ENCODE measurements at places on chromosomes 5 and 9. TPM values are rescaled to one million over a fixed set of nuclear protein-coding genes. Genes with fewer than 3 reads are reported as not detected.

GRCh38 chr5:178230879-178231538, 1.6 kb downstream of the PHYKPL start:
- H3K4me1 ChIP-seq: no peaks in the 10 kb centered on the region
- H3K36me3 ChIP-seq: peaks cover 8% of the 10 kb centered on the region
- H3K4me3 ChIP-seq: peak overlapping the region; percentile 82
- H3K27ac ChIP-seq: no peak overlapping the region
- no peaks in the 10 kb centered on the region for H3K27me3 ChIP-seq

- no peak for DNase-seq
- H3K36me3 ChIP-seq: no peaks in the 10 kb centered on the region
- H3K4me3 ChIP-seq: no peak overlapping the region
- no peak overlapping the region for H3K27ac ChIP-seq
These were observed 140.5 kb upstream of the PITX1 start for GRCh38 chr5:135174315-135175096.

DNA sequence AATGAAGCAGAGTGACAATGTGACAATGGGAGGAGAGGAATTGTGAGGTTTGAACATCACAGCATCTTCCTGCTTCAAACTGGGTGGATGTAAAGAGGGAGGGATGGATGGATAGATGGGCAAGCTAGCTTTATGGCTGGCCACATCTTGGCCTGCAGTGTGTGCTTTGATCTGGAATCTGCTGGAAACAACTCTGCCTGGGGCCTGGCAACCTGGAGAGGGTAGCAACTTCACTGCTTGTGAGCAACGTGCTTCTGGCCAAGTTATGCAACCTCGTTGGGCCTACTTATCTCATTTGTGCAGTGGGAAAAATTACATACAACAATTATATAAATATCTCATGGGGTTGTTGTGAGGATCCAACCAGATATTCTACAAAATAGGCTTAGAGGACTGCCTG, 5.3 kb downstream of the IL9 start:
- H3K4me3 ChIP-seq: no peak overlapping the region
- H3K4me1 ChIP-seq: no peaks in the 10 kb centered on the region
- no peak for DNase-seq
- no peaks in the 10 kb centered on the region for H3K36me3 ChIP-seq
- no peak overlapping the region for H3K27ac ChIP-seq

- H3K4me1 ChIP-seq: no peaks in the 10 kb centered on the region
- H3K27ac ChIP-seq: no peak overlapping the region
- no peak for DNase-seq
- H3K36me3 ChIP-seq: no peaks in the 10 kb centered on the region
- H3K27me3 ChIP-seq: no peaks in the 10 kb centered on the region
These were observed 6.4 kb upstream of the DCTN4 start for GRCh38 chr5:150765011-150765798.

- H3K4me1 ChIP-seq: no peaks in the 10 kb centered on the region
- H3K36me3 ChIP-seq: no peaks in the 10 kb centered on the region
- H3K27me3 ChIP-seq: no peaks in the 10 kb centered on the region
- H3K4me3 ChIP-seq: no peak overlapping the region
- DNase-seq: no peak
These were observed 501.0 kb upstream of the EDIL3 start for GRCh38 chr5:84885485-84886258.

GRCh38 chr9:86452201-86452828, 98.1 kb upstream of the TUT7 start:
- no peaks in the 10 kb centered on the region for H3K36me3 ChIP-seq
- H3K4me1 ChIP-seq: no peaks in the 10 kb centered on the region
- no peaks in the 10 kb centered on the region for H3K27me3 ChIP-seq
- H3K27ac ChIP-seq: no peak overlapping the region

- H3K27me3 ChIP-seq: no peaks in the 10 kb centered on the region
- H3K4me3 ChIP-seq: no peak overlapping the region
- no peak overlapping the region for H3K27ac ChIP-seq
- H3K36me3 ChIP-seq: peaks cover 33% of the 10 kb centered on the region
- peaks cover 38% of the 10 kb centered on the region for H3K4me1 ChIP-seq
These were observed 87.6 kb downstream of the AMBP start for GRCh38 chr9:113990570-113990907.

GRCh38 chr9:92404042-92404836, at the start of gene OGN:
Gene OGN (minus strand): TSS chr9:92404578. CDS start chr9:92403407, 1,171 bp downstream.
- H3K36me3 ChIP-seq: no peaks in the 10 kb centered on the region
- no peak within 1 kb of the TSS for H3K4me3 ChIP-seq
- H3K4me1 ChIP-seq: no peaks in the 10 kb centered on the region
- no peaks in the 10 kb centered on the region for H3K27me3 ChIP-seq
- H3K27ac ChIP-seq: no peak within 1 kb of the TSS

GRCh38 chr9:91220491-91221135, 141.1 kb downstream of the AUH start:
- peaks cover 8% of the 10 kb centered on the region for H3K36me3 ChIP-seq
- no peak for DNase-seq
- H3K27me3 ChIP-seq: no peaks in the 10 kb centered on the region
- H3K27ac ChIP-seq: no peak overlapping the region

DNA sequence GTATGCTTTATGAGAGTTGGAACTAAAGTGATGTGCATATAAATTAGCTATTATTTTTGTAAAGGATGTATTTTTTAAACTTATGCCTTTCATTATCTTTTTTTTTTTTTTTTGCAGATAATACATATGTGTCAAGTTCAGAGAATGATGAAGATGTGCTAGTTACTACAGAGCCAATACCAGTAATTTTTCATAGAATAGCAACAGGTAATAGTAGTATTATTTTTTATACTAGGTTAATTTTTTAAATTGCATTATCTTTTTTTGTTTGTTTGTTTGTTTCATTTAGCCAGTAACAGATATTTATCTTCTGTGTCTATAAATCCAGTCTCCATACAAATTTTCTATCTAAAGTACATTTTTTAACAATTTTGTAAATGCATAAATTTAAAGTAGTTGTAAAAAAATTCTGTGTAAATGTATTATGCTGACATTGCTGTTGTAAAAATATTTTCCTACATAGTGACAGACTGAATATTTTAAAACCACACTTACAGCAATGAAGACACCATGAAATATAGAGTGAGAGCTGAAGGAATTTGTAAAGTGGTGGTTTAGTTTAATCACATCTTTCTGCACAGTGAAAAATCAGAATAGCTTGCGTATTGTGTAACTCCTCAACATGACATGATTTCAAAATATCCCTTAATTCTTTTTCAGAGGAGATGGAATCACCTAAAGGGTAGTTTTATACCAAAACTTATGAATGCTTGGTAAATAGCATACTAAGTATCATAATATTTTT, 93.3 kb downstream of the PARP8 start:
- no peaks in the 10 kb centered on the region for H3K27me3 ChIP-seq
- H3K27ac ChIP-seq: no peak overlapping the region
- H3K4me1 ChIP-seq: no peaks in the 10 kb centered on the region
- no peak overlapping the region for H3K4me3 ChIP-seq
- DNase-seq: no peak

GRCh38 chr9:83382421-83382820, 155.8 kb downstream of the FRMD3 start:
- no peaks in the 10 kb centered on the region for H3K27me3 ChIP-seq
- DNase-seq: no peak
- no peaks in the 10 kb centered on the region for H3K36me3 ChIP-seq
- no peak overlapping the region for H3K4me3 ChIP-seq
- H3K4me1 ChIP-seq: no peaks in the 10 kb centered on the region
- no peak overlapping the region for H3K27ac ChIP-seq

DNA sequence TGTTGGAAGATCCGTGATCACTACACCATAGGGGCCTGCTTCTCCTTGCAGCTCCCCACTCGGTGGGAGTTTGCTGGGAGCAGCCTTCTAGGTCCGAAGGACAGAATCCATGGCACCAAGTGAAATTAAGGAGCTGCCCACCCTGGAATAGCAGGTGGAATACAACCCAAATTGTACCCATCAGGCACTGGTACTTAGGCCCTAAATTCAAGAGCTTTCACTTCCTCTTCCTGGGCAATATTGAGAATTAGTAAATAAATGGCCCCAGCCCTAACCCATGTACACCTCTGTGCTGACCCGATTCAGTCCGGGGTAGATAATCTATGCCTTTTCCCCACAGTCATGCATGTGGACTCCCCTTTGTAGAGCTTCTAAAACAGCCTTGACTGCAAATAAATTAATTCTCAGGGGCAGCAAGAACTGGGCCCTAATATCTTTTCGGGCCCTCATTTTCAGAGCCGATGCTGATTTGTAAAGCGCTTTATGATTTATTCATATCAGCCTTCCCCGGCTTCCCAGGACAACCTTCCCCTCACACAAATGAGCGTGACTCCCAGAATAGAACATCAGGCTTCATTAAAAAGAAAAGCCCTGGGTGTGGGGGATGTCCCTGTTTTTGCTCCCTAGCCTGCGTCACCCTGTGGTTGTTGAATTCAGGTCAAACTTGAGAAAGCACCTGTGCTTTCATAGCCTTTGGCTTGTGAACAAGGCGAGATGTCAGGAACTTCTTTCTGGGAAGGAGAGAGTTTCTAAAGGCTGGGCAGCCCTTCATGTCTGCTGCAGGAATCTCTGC, 126.1 kb upstream of the TBC1D2 start:
- H3K27me3 ChIP-seq: no peaks in the 10 kb centered on the region
- no peaks in the 10 kb centered on the region for H3K36me3 ChIP-seq
- H3K4me1 ChIP-seq: no peaks in the 10 kb centered on the region
- H3K27ac ChIP-seq: no peak overlapping the region
- no peak overlapping the region for H3K4me3 ChIP-seq
- DNase-seq: no peak

- no peak overlapping the region for H3K4me3 ChIP-seq
- DNase-seq: peak; percentile 78
- H3K4me1 ChIP-seq: peaks cover 31% of the 10 kb centered on the region
- peak overlapping the region; percentile 84 for H3K27ac ChIP-seq
- no peaks in the 10 kb centered on the region for H3K27me3 ChIP-seq
These were observed 62.5 kb downstream of the NFIB start for GRCh38 chr9:14251154-14252071.

GRCh38 chr9:18014556-18014955, 435.7 kb downstream of the SH3GL2 start:
- H3K4me3 ChIP-seq: no peak overlapping the region
- no peak overlapping the region for H3K27ac ChIP-seq
- no peaks in the 10 kb centered on the region for H3K4me1 ChIP-seq
- H3K36me3 ChIP-seq: no peaks in the 10 kb centered on the region

DNA sequence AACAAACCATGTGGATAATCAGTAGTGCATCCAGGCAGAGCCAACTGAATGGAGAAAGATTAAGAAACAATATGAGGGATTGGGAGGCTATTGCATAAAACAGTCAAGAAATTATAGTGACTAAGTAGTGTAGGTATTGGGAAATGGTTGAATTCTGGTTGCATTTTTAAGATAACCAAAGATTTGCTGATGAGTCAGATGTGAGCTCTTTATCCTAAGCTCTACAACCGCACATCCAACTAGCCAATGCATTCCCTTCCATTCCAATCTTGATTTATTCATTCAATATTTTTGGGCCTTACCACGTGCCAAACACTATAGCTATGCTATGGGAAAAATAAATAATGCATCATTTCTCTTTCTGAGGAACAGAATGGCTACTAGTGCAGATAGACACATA, 524.5 kb upstream of the RGMB start:
- H3K4me1 ChIP-seq: no peaks in the 10 kb centered on the region
- H3K27ac ChIP-seq: no peak overlapping the region
- DNase-seq: no peak
- no peak overlapping the region for H3K4me3 ChIP-seq
- H3K36me3 ChIP-seq: no peaks in the 10 kb centered on the region

- no peak overlapping the region for H3K27ac ChIP-seq
- H3K27me3 ChIP-seq: peaks cover 31% of the 10 kb centered on the region
- peak; percentile 76 for DNase-seq
- no peaks in the 10 kb centered on the region for H3K36me3 ChIP-seq
- no peaks in the 10 kb centered on the region for H3K4me1 ChIP-seq
These were observed 10.5 kb upstream of the TRIM36 start for GRCh38 chr5:115180165-115180709.

GRCh38 chr9:110814159-110814558, 145.6 kb downstream of the MUSK start:
- no peaks in the 10 kb centered on the region for H3K4me1 ChIP-seq
- H3K27ac ChIP-seq: no peak overlapping the region
- no peaks in the 10 kb centered on the region for H3K27me3 ChIP-seq
- no peak overlapping the region for H3K4me3 ChIP-seq

DNA sequence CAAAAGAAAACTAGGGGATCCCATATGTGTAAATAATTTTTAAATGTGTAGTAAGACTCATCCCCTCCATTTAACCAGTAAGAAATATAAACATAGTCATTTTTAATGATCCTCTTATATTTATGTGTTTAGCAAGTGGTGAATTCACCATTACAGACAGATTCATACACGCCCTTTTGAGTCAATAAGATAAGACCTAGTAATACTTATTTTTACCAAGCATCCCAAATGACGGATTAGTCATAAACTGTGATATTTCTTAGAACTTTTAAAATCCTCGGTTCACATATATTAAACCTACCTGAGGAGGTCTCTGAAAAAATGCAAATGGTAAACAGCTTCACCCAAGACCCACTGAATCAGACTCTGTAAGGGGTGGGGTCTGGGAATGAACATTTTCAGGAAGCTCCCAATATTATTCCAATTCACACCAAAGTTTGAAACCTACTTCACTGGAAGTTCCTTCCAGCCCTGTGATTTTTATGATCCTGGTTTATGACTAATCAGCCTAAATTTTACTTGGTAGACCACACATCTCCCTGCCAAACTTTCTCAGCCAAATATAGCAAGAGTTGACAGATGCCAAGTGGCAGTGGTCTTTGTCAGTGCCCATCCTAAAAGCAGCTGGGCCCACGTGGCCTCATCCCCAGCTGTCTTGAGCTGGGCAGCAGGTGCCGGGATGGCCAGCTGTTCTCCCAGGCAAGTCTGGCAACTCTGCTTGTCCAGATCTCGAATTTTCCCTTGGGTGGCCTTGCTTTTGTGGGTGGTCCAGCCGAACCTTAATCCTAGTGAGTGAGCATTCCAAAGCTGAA, 559.0 kb upstream of the RGMB start:
- no peaks in the 10 kb centered on the region for H3K36me3 ChIP-seq
- no peak overlapping the region for H3K27ac ChIP-seq
- H3K27me3 ChIP-seq: no peaks in the 10 kb centered on the region
- H3K4me3 ChIP-seq: no peak overlapping the region
- DNase-seq: no peak

LEAP2 gene
- polyA plus RNA-seq: 6.9 TPM

FREM1 gene
- 17.0 TPM for polyA plus RNA-seq

NR5A1 gene
- not detected for polyA plus RNA-seq

ITGA1 gene
- polyA plus RNA-seq: 13.3 TPM

COQ4 gene
- 111 TPM for polyA plus RNA-seq

HRCT1 gene
- 13.3 TPM for polyA plus RNA-seq

PCDHB13 gene
- 0.86 TPM for polyA plus RNA-seq

ECM2 gene
- polyA plus RNA-seq: 5.5 TPM

CDK5RAP2 gene
- 20.9 TPM for polyA plus RNA-seq

Data from kidney (tissue), 22 donors.